ENCODE measurements at places on chromosomes 6 and 20.
A peak's percentile ranks its signal among the peaks of the same experiment; 100 is the strongest.

DNA sequence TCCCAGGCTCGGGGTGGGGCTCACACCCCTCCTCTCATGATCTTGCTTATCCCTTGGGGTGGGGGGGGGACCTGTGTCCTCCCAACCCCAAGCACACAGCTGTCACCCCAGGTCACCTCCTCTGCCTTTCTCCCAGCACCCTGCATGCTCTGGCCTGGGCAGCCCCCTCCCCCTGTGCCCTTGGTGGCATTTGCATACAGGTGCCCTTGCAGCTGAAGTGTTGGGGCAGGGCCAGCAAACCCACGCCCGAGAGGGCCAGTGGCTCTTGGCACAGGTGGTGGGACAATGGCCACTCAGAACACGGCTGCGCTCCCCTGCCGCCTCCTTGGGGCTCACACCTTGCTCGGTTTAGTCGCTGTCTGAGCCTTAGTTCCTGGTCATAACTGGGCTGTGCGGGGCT is 11.3 kb upstream of the MYT1 start:
- no peak for DNase-seq

- DNase-seq = no peak
These were observed 30.6 kb downstream of the TSHZ2 start for GRCh38 chr20:53002786-53003185.

GRCh38 chr20:56487216-56487615 is 18.8 kb downstream of the RTF2 start:
- no peak for DNase-seq

DNA sequence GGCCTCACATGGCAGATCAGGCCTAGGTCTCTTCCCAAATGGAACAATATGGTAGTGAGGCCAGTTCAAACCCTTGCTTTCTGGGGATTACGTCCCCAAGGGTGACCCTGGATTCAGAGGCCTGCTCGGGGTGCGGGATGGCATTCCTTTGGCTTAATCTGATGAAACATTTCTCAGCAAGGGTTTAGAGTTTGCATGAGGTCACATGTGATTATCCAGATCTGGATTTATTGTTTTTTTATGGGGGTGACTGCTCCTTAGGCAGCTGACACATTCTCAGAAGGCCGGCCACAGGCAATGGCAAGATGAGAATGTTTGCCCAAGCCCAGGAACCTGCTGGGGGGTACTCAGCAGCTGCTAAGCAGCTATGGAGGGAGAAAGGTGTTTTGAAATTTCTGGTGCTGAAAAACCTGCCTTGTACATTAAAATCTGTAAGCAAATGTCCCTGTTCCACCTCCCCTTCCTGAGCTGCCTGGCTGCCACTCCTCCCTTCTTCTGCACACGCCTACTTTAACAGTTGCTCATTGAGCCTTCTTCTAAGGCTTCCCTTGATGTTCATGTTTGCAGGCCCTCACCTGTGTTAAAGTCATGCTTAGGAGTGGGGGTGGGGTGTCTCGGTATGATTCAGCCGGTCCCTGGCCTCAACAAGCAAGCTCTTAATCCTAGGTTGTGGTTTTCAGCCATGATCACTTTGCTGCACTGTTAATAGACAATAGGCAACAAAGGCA is 37.9 kb upstream of the FUCA2 start:
- DNase-seq = peak; percentile 41

- no peak for DNase-seq
These were observed 79.0 kb upstream of the RGS17 start for GRCh38 chr6:153210083-153210482.

DNA sequence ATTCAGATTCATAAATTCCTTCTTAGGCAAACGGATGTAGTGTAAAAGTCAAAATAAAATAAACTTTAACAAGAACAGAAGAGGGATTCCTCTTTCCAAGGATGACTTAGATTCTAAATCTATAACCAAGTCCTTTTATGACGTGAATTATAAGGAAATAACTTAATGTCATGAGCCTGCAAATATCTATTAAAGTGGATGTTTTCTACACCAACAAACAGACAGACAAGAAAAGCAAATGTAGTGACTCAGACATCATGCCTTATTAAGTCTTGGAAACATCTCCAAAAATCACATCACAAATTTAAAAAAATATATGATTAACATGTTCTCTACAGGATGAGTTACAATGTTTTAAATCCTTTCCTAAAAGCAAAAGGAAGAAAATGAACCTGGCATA is 397.1 kb downstream of the ESR1 start:
- DNase-seq = no peak

- DNase-seq = no peak
These were observed 82.0 kb downstream of the EZR start for GRCh38 chr6:158737082-158737709.

GRCh38 chr6:37251211-37251780 is 6.3 kb upstream of the TBC1D22B start:
- DNase-seq = no peak

- no peak for DNase-seq
These were observed 26.2 kb upstream of the SRF start for GRCh38 chr6:43144879-43145278.

GRCh38 chr6:167392631-167393316 is 67.9 kb downstream of the TTLL2 start:
- no peak for DNase-seq

DNA sequence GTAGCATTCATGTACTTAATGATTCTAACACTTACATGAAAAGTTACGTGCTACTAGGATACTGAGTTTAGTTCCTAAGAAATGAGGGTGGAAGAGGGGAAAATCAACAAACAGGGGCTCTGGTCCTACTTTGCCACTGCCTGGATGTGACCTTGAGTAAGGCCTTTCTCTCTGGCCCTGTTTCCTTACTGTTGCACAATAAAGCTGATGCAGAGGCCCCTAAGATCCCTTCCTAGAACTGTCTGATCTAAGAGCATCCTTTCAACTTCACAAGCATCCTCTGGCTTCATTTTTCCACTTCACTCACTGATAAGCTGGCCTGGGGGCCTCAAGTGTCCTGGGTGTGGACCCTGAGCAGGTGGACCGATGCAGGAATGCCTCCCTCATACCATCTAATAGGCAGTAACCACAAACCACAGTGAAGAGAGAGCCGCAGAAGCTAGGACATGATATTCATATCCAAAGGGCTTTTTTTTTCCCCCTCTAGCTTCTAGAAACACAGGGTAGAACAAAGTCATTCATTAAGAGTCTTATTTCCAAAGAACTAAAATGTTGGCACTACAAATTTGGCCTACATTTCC is 21.6 kb downstream of the FKBP1A start:
- DNase-seq = no peak

DNA sequence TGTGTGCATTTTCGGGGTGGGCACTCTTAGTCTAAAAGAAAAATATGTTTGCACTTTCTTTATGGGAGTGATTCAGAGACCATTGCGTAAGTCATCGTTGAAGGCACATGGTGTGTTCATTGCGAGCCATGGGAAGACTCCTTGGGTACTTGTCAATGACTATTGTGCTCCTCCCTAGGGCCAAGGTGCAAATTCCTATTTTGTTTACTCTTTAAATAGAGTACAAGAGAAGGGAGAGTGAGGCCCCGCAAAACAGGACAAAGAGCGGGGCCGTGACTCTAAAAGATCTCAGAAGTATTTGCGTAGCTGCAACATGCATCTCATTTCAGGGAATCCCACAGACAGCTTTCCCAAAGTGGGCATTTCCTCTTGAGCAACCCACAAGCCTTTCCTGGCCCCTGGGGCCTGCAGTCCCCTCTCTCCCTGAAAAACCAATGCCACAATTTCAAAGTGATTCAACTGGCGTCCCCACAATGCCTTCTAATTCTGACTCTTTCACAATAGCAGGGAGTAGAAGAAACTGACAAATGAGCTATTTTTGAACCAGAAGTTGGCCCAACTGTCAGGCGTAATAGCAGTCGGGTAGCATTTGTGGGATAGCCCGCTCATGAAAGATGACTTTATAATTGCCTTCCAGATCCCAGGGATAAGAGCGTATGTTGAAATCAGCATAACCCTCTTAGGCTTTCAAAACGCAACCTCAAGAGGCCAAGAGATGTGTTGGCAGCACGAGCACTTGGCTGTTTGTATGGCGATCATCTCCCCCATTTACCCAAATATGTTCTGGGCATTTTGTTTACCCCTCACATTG is 277.9 kb upstream of the BMP2 start:
- no peak for DNase-seq

GRCh38 chr20:62029296-62029695 is 36.4 kb downstream of the TAF4 start:
- DNase-seq = no peak

GRCh38 chr20:11001764-11002540 is 328.2 kb upstream of the JAG1 start:
- DNase-seq = no peak

Data from activated CD4-positive, alpha-beta T cell treated with anti-CD3 and anti-CD28 coated beads, Interleukin-2, amount 50 U/mL, for 1 hour (primary cell).